ENCODE measurements at places on chromosomes 3 and 15.
A peak's percentile ranks its signal among the peaks of the same experiment; 100 is the strongest.

DNA sequence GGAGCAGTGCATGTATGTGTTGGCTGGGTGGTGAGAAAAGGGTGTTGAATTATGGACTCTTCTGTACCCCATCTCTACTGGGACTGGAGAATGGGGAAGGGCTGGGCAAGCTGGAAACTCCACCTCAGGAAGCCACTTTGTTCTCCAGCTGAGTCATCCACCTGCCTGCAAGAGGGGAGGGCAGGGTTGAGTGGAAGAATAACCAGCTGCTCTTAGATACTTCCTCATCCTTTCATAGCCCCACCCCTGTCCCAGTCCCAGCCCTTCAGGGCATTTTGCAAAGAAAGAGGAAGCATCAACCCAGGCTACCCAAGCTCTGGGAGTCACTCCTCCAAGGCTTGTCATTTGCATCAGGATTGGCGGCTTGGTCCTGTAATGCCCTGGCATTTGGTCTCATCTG lies 33.1 kb downstream of the RAB11A start:
- DNase-seq, result peak; percentile 98

GRCh38 chr15:28033443-28033842 lies 65.7 kb downstream of the OCA2 start:
- no peak for DNase-seq

GRCh38 chr15:101136381-101137268 lies 115.2 kb downstream of the CHSY1 start:
- no peak for DNase-seq

- no peak for DNase-seq
Observed at GRCh38 chr3:194869482-194870169, 183.9 kb downstream of the FAM43A start.

GRCh38 chr3:75001330-75001729 lies 386.9 kb upstream of the CNTN3 start:
- DNase-seq, result no peak

- no peak for DNase-seq
Observed at GRCh38 chr3:10213156-10213792, 35.0 kb upstream of the TATDN2 start.

DNA sequence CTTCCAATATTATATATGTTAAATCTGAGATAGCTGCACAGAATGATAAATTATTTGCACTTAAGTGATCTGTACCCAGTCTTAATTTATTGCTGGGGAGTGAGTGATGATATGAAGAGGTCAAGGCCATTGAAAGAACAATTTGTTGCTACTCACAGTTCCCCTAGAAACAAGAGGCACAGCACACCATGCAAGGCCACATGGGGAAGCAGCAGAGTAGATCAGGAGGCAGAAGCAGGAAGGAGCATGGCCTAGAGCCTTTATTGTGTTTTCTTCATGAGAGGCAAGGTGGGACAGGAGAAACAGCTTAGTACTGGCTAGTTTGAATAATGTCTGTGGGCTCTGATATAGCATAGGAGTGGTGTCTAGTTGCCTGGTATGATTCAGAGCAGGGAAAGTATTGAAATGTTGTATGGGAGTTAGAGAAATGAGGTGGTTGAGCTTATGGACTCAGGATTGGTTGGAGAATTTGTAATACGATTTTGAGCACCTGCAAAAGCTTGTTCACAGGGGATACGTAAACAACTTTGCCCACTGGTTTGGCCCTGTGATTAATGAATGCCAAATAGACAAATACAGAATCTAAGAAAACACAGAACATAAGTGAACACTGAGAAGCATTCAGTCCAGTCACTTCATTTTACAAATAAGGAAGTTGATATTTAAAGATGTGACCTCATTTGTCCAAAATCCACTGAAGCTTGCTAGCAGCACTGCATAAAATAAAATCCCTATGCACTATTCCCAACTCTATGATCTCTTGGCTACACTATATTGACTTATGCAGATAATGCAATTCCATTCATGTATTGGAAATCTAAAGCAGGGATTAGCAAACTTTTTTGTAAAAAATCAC lies 71.7 kb downstream of the TMCO5A start:
- DNase-seq, result no peak

- no peak for DNase-seq
Observed at GRCh38 chr15:65937476-65937875, 68.2 kb downstream of the RAB11A start.

DNA sequence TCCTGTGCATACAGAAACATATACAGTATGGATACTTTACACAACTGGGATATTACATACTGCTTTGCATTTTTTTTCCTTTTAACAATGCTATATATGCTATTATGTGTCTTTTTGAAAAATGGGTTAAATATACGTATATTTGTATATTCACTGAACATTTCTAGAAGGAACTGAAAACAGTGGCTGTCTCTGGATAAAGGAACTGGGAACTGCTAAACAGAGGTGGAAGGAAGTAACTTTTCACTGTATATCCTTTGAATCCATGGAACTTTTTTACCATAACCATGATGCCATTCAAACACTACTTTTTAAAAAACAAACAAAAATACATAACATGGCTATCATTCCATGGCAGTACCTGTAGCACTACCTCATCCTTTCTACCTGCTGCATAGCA lies 1.8 kb downstream of the MTFMT start:
- no peak for DNase-seq
